ENCODE measurements at places on chromosomes 7 and 10. TPM values are rescaled to one million over a fixed set of nuclear protein-coding genes. Genes with fewer than 3 reads are reported as not detected.

CDK14 gene
- polyA plus RNA-seq, result 28.6 TPM

HOXA3 gene
- 53.0 TPM for polyA plus RNA-seq

UPK3BL2 gene
- 23.0 TPM for polyA plus RNA-seq

CHAT gene
- not detected for polyA plus RNA-seq

GRCh38 chr7:103592844-103593243 is 146.8 kb upstream of the SLC26A5 start:
- no peak for DNase-seq

DNA sequence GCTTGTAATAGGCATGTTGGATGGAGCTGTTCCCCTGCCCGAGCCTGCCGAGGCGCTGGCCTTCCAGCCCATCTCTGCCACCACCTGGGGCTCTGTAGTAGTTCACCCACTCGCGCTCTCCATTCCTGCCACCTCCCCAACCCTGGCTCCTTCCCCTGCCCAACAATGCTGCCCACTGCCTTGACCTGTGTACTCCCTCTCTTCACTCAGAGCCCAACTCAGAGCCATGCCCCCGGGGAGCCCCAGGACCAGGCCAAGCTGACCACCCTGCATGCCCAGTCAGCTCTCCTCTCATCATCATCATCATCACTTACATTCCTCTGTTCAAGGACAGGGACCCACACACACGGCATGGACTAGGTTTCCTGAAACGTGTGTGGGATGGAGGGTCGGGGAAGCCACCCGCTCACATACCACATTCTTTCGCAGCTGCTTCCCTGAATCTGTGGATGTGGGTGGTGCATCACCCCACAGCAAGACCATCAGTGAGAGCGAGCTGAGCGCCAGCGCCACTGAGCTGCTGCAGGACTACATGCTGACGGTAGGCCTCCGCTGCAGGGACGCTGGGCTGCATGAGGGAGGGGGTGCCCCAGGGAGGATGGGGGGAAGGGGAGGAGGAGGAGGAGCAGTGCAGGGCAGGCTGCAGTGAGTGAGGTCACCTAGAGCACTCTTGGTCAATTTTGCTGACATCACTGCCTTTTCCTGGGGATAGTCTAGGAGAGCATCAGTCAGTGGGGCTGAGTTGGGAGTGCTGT is 15.6 kb downstream of the NACAD start:
- no peak for DNase-seq

DNA sequence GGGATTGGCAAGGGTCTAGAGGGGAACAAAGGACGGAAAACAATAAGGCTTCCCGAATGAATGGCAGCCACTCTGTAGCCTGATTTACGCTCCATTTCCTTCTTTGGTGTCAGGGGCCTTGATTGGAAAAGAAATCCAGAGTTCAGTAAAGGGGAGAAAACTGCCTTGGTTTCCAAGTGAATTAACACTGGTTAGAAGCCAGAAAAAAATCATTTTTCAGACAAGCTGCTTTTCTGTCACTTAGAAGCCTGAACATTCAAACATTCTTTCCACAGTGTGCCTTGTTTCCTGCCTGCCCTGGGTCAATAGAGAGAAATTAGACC is 283 bp upstream of the TRDMT1 start:
- no peak for DNase-seq

DNA sequence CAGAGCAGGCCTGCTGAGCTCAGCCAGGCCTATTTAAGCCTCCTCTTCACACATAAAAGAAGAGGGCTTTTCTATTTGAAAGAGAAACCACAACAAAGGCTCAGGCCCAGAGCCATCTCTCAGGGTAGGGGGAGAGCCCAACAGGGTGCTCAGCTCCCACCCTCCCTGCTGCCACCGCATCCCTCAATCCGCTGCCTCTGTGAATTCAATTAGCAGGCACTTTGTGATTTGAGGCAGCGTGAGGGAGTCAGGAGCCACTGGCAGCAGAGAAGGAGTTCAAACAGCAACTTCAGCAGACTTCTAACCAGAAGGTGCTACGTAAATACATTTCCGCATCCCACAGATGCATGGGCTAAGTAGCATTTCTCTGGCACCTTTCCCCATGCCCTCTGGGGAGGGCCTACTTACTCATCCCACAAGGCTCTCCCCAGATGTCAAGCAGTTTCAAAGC is 45.2 kb downstream of the LRRC20 start:
- no peak for DNase-seq

DNA sequence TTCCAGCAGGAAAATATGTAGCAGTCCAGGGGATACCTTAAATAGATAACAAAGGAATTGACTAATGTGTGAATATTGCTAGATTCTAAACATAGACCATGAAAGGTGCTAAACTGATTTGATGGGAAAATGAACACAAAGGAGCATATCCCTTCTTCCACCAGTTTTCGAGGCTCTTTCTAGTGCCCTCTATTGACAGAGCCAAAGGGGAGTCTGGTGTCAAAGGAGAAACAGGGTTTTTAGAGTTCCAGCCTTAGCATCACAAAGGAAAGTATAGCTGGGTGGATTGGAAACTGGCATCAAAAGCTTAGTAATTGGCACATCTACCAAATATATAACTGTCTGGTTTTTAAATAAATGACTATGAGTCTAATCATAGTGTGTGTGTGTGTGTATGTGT is 636.8 kb downstream of the ETV1 start:
- DNase-seq, result no peak

DNA sequence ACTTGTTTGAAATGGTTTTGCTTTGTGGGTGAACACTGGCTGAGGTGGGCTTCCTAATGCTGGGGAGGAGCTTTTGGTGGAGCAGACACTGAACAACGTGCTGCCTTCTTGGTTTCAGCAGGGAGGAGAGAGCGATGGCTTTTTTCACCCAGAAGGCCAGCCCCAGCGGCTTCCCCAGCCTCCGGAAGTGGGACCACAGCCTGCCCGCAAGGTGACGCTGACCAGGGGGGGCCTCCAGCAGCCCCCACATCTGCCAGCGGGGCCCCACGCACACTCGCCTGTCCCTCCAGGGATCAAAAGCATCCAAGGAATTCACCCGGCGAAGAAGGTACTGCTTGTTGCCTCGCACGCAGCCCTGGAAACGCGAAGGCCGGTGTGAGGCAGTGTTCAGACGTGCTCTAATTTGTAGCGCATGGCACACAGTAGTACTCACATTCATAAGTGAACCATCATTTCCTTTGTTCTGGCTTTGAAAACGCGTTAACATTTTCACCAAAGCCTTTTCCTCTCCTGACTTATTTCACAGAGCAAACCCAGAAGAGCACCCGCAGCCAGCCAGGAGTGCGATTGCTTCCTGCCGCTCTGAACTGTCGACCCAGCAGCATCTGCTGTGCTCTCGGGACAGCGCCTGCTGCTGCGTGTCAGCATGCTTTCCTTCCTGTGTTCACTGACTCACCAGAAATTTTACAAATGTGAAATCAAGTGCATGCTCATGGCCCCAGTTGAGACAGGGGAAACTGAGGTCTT is 48.4 kb downstream of the SHH start:
- DNase-seq, result no peak

GRCh38 chr10:8360814-8361509 is 306.5 kb downstream of the GATA3 start:
- DNase-seq, result no peak

DNA sequence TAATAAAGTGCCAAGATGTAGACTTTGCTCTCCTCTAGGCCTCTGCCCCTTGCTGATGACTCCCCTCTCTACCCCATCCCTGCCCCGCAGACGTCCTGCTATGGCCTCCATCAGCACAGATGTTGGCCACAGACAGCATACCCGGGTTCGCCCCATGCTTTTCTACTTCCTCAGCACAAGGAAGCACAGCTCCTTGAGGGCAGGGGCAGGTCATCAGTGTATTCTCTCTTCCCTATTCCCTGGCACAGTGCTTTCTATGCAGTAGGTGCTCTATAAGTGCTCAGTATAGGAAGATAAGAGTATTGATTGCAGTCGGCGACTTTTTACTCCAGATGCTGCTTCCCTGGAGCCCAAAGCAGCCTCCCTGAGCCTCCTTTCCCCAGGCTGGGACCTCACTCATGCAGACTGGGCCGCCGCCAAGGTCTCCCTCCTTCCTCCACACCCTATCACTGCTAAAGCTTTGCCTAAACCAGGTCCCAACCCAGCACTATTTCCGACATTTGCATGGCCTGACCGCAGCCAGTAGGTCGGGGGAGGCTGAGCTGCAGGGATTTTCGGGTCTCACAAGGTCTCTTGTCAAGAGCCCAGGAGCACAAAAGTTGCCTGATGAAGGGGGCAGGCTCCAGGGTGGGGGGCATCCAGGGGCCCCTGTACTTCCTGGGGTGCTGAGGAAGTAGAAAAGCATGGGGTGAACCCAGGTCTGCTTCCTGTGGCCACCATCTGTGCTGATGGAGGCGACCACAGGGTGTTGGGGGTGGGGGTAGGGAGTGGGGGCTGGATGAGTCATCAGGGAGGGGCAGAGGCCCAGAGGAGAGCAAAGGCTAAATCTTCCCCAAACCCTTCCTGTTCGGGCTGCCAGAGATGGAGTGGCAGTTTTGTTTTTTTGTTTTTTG is 8.0 kb downstream of the CALHM3 start:
- no peak for DNase-seq

GRCh38 chr10:34826857-34827766 is 12.0 kb upstream of the PARD3 start:
- no peak for DNase-seq

GRCh38 chr7:100099452-100099851 is 1.7 kb downstream of the MCM7 start:
- DNase-seq, result no peak

DNA sequence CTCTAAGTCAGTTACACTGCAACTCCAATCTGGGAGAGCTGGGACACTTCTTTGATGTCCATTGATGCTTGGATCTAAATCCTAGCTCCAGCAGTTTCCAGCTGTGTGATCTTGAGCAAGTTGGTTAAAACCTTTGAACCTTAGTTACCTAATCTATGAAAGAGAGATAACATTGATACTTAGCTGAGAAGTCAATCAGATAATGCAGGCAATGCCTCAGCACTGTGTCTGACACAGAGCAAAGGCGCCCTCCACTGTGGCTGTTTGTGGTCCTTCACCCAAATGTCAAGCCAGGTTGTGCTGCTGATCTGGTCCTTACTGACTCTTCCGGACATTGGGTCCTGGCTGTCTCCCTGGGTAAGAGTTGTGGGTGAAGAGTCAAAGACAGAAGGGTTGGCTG is 20.2 kb downstream of the DNTT start:
- no peak for DNase-seq

GRCh38 chr10:469947-470338 is 219.5 kb downstream of the DIP2C start:
- no peak for DNase-seq

GRCh38 chr10:35961501-35961900 is 319.4 kb upstream of the FZD8 start:
- no peak for DNase-seq

GRCh38 chr7:28621369-28621841 is 209.1 kb downstream of the CREB5 start:
- DNase-seq, result no peak

- no peak for DNase-seq
Observed at GRCh38 chr10:2791774-2792443, 275.4 kb upstream of the PFKP start.

All from left renal pelvis (tissue), 4 donors.